ENCODE measurements at places on chromosomes 3 and 15.
A peak's percentile ranks its signal among the peaks of the same experiment; 100 is the strongest.

DNA sequence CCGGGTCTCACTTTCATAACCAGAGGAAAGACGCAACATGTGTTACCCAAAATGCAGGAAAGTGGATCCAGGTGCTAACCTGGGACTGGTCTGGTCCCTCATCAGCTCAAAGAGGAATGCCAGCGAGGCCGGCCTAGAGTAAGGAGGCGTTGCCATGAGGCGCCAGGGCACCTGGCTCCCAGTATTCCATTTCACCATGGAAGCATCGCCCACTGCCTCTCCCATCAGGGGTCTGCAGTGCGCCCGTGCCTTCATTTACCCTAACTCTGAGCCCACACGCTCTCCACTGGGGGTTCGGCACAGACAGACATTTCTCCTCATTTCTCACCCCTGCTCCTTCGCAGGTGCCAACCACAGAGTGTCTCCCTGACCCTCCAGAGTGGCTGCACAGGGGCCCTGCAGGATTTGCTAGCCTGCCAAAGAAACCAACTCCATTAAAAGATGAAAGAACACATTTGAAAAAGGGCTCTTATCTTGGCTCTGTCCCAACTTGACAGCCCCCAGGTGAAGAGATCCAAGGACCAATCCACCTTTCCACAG lies 61.5 kb downstream of the ABTB1 start:
- no peak for DNase-seq

DNA sequence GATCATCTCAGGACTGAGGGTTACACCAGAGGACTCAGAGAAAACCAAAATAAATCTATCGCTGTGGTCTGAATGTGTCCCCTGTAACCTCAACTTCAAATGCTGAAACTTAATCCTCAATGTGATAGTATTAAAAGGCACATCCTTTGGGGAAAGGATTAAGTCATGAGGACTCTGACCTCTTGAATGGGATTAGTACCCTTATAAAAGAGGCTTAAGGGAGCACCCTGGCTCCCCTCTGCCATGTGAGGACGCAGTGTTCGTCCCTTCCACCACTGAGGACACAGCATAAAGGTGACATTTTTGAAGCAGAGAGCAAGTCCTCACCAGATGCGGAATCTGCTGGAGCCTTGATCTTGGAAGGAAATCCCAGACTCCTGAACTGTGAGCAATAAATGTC lies 39.5 kb downstream of the SRPRB start:
- no peak for DNase-seq

DNA sequence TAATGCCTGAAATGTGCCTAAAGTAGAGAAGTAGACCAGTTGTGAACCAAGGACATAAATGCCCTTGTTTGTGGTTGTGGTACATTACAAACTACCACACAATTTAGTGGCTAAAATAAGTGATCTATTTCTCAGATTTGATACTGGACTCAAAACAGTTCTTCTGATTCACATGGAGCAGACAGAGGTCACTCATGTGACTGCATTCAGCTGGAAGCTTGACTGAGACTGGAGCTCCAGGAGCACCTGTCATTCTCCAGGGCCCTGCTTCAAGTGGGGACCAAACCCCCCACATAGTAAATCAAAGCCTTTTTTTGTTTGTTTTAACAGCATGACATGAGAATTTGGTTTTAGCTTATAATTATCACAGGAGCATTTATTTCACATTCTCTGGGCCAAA lies 301.2 kb downstream of the OXSM start:
- DNase-seq: no peak

GRCh38 chr15:65927545-65927944 lies 58.3 kb downstream of the RAB11A start:
- no peak for DNase-seq

GRCh38 chr3:46349484-46350261 lies 4.2 kb upstream of the CCR2 start:
- no peak for DNase-seq

DNA sequence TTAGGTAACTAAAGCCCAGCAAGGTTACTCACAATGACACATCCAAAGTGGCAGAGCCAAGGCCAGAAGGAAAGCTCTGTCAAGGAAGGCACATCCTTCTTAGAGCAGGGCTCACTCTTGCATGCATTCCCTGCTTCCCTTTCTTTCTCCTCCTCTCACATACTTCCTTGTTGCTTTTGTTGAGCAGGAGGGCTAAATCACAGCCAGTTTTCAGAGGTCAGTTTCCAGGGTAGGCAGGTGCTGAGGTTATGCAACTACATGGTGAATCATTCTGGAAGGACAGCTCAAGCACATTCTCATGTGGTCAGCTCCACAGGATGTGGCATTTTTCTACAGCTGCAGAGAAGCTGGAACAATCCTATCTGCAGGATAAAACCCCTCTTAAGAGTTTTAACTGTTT lies 275.6 kb downstream of the ZNF621 start:
- no peak for DNase-seq

GRCh38 chr15:51759557-51760070 lies 8.2 kb downstream of the TMOD2 start:
- DNase-seq: no peak

- DNase-seq: no peak
These were observed 510.5 kb downstream of the FOXP1 start for GRCh38 chr3:71072986-71073385.

- no peak for DNase-seq
These were observed 199.1 kb upstream of the AZI2 start for GRCh38 chr3:28547677-28548076.

DNA sequence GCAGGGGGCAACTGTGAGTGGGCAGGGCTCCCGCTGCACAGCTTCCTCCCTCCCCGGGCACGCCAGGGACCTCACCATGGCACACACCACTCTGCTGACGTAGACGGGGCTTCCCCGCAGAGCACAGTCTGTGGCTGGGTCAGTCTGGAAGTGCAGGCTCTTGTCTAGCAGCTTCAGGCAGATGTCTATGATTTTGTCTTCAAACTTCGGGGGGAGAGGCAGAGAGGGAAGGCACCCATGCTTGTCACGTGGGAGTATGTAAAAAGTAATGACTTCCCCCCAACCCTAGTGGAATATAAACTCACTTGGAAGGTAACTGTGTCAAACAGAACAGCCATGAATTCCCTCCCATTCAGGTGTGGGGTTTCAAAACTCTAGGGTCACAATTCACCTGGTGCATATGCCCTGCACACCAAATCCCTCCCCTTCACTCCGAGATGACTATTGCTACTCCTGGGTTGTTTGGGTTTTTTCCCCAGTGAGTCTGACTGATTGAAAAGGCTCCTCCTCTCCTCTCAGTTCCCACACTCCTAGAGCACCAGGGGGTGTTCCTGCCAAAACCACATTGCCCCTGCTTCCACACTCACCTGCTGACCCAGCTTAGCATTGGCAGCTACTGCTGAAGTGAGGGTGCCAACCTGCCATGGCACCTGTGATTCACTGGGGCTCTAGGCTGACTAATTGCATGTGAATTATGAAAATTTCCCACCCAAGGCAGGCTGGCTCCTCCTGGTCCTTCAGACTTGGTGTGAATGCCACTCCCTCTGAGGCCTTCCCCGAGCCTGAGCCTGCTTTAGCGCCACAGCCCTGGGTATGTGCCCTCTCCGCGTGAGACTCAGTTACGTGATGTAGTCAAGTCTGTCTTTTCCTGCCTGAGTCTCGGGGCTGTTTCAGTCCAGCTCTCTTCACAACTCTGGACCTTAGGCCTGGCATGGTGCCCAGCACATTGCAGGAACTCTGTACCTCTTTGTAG lies 13.0 kb downstream of the TGM5 start:
- no peak for DNase-seq

- no peak for DNase-seq
These were observed 243.7 kb downstream of the CHST2 start for GRCh38 chr3:143363276-143363675.

GRCh38 chr15:54815556-54815955 lies 381.2 kb downstream of the RSL24D1 start:
- no peak for DNase-seq

GRCh38 chr3:155190691-155191090 lies 102.8 kb downstream of the STRIT1 start:
- no peak for DNase-seq

DNA sequence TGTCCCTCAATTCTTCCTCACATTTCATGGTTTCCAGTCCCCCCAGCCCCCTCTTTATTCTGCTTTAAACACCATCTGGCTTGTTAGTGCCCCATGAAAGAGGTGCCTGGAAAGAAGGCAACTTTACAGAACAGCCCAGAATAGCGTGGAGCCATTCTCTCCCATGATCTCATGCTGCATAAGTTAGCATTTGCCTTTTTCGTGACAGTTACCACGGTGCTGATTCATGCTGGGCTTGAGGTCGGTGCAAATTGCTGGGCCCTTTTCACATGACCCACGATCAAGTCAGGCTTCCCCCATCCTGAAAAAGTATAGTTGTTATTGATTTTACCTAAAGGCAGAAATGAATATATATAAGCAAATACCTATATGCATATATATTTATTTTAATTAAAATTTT lies 29.6 kb downstream of the SQOR start:
- no peak for DNase-seq

- DNase-seq: no peak
These were observed 13.4 kb upstream of the MAGEF1 start for GRCh38 chr3:184725176-184725719.

- DNase-seq: no peak
These were observed 204.2 kb downstream of the NFKBIZ start for GRCh38 chr3:102053375-102053989.

GRCh38 chr3:192246847-192247559 lies 480.3 kb downstream of the FGF12 start:
- no peak for DNase-seq

DNA sequence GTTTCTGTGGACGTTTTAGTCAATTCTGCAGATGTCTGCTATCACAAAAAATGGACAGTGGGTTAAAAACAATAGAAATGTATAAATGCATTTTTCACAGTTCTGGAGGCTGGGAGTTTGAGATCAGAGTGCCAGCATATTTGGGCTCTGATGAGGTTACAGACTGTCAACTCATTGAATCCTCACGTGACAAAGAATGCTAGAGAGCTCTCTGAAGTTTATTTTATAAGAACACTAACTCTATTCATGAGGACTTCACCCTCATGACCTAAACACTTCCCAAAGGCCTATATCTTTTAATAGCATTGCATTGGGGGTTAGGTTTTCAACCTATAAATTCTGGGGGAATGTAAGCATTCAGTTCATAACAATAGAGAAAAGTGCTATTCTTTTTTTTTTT lies 182.6 kb upstream of the SLITRK3 start:
- no peak for DNase-seq

- no peak for DNase-seq
These were observed 99.4 kb upstream of the LPP start for GRCh38 chr3:188054541-188054940.

GRCh38 chr3:112357930-112358780 lies 25.2 kb downstream of the CD200 start:
- DNase-seq: no peak

- DNase-seq: no peak
These were observed 54.7 kb downstream of the FAM174B start for GRCh38 chr15:92600856-92601255.

- no peak for DNase-seq
These were observed 482.3 kb upstream of the NECTIN3 start for GRCh38 chr3:110589341-110589740.

GRCh38 chr3:151198849-151199248 lies 4.2 kb downstream of the GPR171 start:
- no peak for DNase-seq

DNA sequence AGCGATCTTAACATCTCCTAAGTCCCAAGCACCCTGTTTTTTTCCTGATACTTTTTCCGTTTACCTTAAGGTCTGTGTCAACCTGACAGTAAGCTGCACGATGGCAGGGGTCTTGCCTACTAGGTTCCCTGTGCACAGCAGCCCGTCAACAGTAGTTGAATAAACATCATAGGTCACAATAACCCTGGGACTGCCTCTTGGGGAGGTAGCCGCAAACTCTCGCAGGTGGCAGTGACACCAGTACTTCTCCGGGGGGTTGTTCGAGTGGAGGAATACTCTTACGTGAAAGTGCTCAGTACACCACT lies 365 bp upstream of the PDCD6IP start:
- no peak for DNase-seq

GRCh38 chr15:52019394-52020220 lies 588 bp downstream of the MAPK6 start:
- peak; percentile 25 for DNase-seq

DNA sequence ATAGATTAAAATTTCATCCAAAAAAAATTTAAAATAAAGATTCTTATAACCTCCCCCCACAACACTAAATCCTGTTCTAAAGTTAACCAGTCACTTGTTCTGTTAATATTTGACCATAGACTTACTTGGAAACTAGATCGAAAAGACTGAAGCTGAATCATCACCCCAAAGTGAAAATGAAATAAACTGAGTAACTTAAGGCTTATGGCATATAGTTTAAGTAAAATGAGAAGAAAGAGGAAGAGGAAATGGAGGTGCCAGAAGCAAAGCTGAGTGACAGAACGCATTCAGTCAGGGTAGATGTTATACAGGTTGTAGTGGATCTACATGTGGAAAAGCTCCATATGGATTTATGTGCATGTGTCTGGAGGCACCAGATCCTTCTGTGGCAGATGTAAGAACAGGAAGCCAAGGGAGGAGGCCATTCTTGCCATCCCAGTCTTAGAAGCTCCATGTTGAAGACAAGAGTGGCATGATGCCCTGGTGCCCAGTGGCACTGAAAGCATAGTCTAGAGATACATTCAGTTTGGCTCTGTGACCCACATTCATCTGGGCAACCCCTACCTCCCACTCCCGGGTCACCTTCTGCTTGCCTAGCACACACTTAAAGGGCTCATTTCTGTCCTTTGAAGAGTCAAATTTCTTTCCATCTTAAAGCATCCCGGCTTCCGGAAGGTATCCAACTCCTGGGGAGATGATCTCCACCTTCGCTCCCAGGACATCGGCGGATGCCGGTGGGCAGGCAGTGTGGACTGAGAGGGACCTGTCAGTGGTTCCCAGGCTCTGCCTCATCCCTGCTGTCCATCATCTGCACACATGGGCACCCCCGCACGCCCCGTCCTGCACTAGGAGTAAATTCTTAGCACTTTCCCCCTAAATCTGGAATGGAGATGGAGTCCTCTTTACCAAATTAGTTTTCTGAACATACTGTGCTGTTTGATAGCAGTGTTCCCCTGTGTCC lies 90.8 kb downstream of the NEO1 start:
- no peak for DNase-seq

GRCh38 chr3:136919799-136920580 lies 37.8 kb upstream of the IL20RB start:
- DNase-seq: no peak

GRCh38 chr3:180855364-180855763 lies 57.1 kb upstream of the FXR1 start:
- peak; percentile 23 for DNase-seq

- DNase-seq: no peak
These were observed 138.7 kb upstream of the CBLB start for GRCh38 chr3:106007512-106007911.

GRCh38 chr15:78663703-78664102 lies 22.7 kb upstream of the CHRNB4 start:
- no peak for DNase-seq

DNA sequence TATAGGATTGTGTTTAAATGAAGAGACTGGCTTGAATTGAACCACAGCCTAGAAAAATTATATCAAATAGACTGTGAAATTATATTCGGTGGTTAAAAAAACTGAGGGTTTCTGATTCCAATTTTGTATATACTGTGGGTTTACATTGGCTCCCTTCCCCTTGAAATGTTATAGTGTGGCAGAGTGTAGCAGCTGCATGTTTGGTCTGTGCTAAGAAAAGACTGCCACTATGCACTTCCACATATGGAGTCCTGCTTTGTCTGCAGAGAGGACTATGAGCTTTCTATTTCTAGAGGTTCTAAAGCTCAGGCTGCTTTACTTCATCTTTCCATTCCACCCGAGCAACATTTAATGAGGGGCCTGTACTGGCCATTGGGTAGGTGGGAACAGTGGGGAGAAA lies 112.3 kb downstream of the P3H2 start:
- no peak for DNase-seq
